NCI-H1092 (cell line): ENCODE measurements at places on chromosomes 6 and 20.

DNA sequence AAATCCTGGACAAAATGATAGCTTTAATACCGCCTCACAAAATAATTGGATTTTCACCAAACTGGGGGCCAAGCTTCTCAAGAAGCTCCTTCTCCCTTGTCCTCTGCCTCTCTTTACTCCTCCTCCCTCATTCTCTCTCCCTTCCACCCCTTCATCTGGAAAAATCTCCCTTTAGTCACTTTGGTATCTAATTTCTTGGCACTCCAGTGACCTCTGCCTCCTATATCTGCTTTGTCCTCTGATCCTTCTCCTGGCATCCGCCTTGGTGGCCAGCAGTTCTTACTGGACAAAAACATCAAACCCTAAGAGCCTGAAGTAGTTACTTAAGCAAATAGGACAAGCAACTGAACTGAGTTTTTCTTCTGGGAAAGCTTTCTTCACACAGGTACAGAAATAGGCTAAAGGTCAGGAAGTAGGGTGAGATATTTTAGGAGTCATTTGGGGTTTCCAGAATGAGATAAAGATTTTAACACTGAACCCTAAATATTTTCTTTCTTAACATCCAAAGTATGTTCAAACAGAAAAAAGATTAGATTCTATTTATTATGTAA lies 220.7 kb downstream of the ARHGAP18 start:
- no peak for DNase-seq

GRCh38 chr6:28330041-28330440 lies 5.9 kb downstream of the ZSCAN31 start:
- DNase-seq, result no peak

- DNase-seq, result no peak
Measured at GRCh38 chr20:53623454-53624211, 30.0 kb upstream of the ZNF217 start.

DNA sequence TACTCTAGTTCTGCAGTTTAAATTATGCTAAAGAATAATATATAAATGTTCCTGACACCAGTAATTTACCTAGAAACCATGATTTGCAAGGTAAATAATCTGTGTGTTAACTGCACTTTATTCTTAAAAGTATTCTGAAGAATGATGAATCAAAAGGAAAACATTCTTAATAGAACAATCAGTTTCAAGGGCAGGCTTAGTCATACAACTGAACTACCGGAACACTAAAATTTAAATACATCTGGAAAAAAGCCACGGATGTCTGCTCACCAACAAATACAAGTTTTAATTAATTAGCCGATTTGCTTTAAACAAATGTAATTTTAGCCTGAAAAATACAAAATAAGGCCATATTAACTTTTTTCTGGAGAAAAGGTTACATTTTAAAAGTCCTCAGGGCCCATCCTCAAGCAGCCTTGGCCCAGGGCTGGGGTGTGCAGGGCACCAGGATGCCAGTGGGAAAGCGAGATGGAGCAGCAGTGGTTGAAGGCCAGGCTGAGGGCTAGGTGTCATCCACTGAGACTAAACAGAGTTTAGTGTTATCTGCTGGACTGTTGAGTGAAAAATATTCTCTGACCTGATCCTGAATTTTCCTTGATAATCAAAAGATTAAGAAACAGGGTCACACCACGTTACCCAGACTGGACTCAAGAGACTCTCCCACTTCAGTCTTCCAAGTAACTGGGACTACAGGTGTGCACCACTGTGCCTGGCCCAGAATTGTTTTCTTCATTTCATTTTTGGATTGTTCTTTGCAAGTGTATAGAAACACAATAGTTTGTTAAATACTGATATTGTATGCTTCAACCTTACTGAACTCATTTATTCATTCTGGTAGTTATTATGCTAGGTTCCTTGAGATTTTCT lies 88.2 kb upstream of the DST start:
- DNase-seq, result no peak

GRCh38 chr6:100554228-100554627 lies 89.5 kb upstream of the SIM1 start:
- no peak for DNase-seq

- no peak for DNase-seq
Measured at GRCh38 chr20:54043076-54043967, 27.1 kb downstream of the BCAS1 start.

DNA sequence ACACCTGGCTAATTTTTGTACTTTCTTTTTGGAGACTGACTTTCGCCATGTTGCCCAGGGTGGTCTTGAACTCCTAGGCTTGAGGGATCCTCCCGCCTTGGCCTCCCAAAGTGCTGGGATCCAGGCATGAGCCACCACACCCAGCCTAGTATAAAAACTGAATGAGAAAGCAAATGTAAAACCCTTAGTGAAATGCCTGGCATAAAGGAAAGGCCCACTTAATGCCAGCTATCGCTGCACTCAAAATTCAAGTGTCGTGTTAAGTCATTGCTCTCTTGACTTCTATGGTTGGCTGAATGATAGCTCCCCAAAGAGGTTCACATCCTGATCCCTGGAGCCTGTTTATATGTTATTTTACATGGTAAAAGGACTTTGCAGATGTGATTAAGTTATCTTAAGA lies 54.4 kb upstream of the PNRC1 start:
- DNase-seq, result no peak

DNA sequence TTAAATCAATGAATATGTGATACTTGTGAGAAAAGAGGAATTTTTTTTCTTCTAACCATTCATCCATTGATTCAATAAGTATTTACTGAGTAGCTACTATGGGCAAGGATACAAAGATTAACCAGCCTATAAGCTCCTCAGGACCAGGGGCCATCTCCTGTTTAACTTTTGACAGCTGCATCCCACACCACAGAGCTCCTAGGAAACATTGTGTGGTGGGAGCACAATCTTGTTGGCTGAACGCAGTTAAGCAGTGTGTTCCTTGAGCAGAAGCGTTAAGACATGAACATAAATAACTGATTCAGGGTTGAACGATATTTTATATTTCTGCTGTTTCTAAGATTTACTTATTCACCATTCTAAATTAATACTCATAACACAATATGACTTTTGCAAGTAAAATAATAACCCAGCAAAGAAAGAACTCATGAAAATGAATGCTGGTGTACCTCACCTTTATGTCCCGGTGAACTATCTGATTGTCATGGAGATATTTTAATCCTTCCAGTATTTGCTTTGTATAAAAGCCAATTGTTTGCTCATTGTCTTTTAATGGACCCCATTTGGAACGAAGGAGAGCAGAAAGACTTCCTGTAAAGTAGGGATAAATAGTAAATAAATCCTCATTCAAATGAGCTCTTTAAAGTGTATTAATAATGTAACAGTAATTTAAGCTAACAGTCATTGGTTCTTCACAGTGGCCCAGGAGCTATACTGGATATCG lies 62.6 kb upstream of the MAP7 start:
- no peak for DNase-seq

GRCh38 chr6:163757520-163757919 lies 343.0 kb downstream of the QKI start:
- DNase-seq, result no peak

DNA sequence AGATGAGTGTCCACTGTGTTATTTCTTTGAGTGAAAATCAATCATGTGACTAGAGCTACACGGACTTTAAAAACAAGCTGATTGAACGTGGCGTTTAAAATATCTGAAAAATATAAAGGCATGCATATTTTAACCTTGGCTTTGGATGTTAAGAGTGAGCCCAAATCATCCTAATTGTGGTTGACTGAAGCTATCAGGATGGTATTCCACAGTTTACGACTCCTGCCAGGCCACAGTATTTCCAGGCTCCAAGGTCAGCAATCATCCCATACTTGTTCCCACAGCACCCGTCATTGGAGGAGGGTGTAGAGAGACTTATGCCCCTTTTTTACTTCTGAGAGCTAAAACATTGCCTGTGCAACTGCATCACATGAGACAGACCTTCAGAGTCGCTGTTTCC lies 43.2 kb upstream of the TMX4 start:
- DNase-seq, result no peak

GRCh38 chr6:16594849-16595248 lies 166.4 kb downstream of the ATXN1 start:
- DNase-seq, result no peak

DNA sequence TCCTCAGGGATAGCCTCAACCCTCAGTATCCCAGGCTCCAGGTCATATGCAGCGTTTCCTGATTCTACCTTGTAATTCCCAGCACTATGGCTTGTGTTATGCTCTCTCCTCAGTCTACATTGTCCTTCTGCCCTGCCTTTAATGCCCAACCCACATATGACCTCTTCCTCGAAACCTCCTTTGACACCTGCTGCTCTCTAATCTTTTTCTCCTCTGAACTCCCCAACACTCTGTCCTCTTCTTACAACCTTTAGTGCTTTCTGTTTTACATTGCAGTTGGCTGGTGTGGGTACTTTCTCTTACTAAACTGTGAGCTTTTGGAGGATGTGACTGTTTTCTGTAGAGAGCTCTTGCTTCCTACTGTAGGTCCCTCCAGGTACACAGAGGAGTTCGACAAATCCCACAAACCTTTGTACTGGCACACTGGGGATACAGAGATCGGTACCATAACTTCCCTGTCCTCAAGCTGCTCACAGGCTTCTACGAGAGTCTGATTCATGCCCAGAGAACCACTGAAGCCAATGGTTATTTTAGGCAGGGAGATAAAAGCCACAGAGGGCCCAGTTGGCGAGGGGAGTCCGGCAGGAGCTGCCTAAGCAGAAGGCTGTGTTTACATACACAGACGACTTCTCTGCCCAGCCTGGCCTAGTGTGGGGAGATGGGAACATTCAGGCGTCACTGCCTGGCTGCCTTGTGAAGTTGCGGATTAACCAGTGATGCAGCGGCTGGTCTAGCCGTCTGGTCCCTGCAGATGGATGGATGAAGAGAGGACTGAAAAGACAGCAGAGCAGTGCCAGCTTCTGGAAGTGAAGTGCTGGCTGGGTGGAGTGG lies 8.4 kb upstream of the EPB41L1 start:
- no peak for DNase-seq

DNA sequence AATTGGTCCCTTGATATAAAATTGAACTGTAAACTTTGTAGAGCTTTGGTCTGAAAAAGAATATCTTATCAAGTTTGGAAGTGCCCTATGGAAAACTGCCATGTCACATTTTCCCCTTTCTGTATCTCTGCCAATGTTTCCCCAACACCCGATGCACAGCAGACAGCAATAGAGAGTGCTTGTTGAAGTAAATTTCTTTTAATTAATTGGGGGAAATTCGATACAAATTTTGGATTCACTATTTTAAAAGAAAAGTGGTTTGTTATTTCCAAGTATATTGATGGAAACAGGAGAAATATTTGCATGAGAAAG lies 208.1 kb downstream of the OGFRL1 start:
- DNase-seq, result no peak

- DNase-seq, result no peak
Measured at GRCh38 chr6:87244380-87244779, 78.0 kb upstream of the SMIM8 start.

DNA sequence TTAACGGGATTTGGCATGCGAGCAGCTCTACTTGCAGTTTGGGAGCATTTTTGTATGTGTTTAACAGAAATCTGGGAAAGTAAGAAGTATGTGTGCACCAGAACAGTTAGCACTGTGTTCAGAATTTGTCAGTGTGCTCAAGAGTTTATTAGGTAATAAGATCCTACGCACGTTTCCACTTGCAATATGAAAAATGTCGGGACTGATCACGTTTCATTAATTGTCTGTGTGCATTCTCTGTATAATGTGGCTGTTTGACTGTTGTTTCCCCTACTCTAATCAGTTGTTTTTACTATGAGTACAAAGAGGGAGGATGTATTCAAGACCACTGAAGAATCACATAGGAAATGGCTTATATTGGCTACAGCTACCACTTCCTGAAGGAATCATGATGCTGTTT lies 349.7 kb upstream of the POU3F2 start:
- no peak for DNase-seq

GRCh38 chr6:138428944-138429598 lies 25.0 kb downstream of the HEBP2 start:
- peak; percentile 23 for DNase-seq

DNA sequence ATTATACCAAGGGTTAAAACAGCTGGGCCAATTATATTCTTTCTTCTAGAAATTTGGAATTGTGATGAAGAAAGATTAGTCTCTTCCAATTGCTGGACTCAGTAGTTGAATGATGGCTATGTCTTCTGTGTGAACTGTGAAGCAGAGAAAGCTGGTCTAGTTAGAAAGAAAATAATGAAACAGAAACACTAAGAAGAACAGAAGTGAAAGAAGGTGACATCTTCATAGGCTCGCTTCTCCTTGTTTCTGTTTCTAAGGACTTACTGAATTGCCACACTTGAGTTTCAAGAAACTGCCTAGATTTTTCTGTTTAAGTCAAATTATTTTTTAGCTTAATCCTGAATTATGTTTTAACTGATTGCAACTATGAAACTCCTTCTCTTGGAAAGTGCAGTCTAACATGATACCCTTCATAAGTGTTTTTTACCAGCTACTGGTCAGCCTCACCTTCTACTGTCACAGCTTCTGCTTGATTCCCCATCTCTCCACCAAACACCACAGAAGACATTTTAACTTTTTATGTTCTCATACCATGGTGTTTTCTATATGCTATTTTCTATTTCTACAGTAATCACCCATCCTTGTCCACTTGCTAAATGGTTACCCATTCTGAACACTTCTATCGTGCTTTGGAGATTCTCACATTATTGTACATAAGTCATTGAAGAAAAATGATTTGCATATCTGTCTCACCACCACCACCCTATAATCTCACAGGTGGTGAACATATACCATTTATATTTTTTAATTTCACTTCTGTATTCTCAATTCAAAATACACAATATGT lies 268.8 kb downstream of the GRIK2 start:
- no peak for DNase-seq

DNA sequence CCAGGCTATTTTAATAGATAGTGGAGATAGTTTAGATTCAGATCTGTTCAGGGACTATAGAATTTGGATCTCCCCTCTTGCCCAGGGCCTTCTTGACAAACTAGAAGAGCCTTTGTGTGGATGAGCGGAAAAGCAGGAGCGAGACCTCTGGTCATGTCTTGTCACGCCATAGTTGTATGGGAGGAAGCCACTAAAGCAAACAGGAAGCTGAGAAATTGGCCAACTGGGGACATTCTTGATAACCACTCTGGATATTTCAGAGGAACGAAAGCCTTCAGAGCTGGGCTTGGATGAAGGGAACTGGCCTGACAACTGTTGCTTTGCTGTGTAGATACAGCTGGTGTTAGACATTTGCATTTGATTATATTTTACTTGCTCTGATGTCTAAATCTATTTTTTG lies 54.1 kb upstream of the EXOC2 start:
- DNase-seq, result no peak

DNA sequence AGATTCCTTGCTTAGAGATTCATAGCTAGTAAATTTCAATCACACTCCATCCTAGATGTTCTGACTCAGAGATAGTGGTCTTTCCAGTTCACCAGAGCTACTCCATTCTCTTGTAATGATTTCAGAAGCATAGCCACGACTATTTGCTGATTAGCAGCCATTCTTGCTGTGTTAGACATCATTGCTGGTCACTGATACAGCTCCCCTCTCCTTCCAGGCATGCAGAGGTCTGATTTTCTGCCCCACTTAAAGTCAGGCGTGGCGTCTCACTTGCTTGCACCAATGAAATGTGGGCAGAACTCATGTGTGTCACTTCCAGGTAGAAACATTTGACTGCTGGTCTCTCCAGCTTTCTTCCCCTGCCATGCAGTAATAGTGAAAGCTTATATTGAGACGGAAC lies 168.9 kb upstream of the JARID2 start:
- DNase-seq, result no peak
